ENCODE measurements at places on chromosomes 11 and 22. TPM values are rescaled to one million over a fixed set of nuclear protein-coding genes. Genes with fewer than 3 reads are reported as not detected.

GAL gene
- 0.28 TPM for total RNA-seq

LIF gene
- 2.0 TPM for total RNA-seq

STK33 gene
- 0.19 TPM for total RNA-seq

LRP4 gene
- 0.66 TPM for total RNA-seq

SAC3D1 gene
- 9.9 TPM for total RNA-seq

NPAS4 gene
- not detected for total RNA-seq

NLRP10 gene
- not detected for total RNA-seq

RTN4RL2 gene
- total RNA-seq: under 0.01 TPM

MS4A12 gene
- total RNA-seq: not detected

ROM1 gene
- total RNA-seq: 7.3 TPM

PICK1 gene
- total RNA-seq: 8.5 TPM

TMEM80 gene
- 6.2 TPM for total RNA-seq

MRGPRX4 gene
- total RNA-seq: not detected

MS4A14 gene
- total RNA-seq: not detected

CALCA gene
- not detected for total RNA-seq

ANKRD42 gene
- total RNA-seq: 8.4 TPM

CDC42BPG gene
- 0.18 TPM for total RNA-seq

NLRP14 gene
- total RNA-seq: 0.09 TPM

FAM181B gene
- not detected for total RNA-seq

ELP4 gene
- total RNA-seq: 13.2 TPM

BATF2 gene
- 0.75 TPM for total RNA-seq

SF3B2 gene
- total RNA-seq: 108 TPM

PRR5 gene
- total RNA-seq: 0.47 TPM

OR9G1 gene
- not detected for total RNA-seq

C11orf87 gene
- total RNA-seq: not detected

TRIOBP gene
- total RNA-seq: 105 TPM

VPREB1 gene
- total RNA-seq: not detected

PATE2 gene
- 0.09 TPM for total RNA-seq

TAF10 gene
- 50.7 TPM for total RNA-seq

CYB5R2 gene
- 0.90 TPM for total RNA-seq

PDGFD gene
- total RNA-seq: 6.0 TPM

OR52E8 gene
- total RNA-seq: not detected

DTX4 gene
- total RNA-seq: 0.18 TPM

EMID1 gene
- total RNA-seq: not detected

P2RX3 gene
- total RNA-seq: not detected

TRPM5 gene
- total RNA-seq: not detected

ZNF408 gene
- 4.5 TPM for total RNA-seq

GAB4 gene
- total RNA-seq: under 0.01 TPM

PLAAT3 gene
- 22.5 TPM for total RNA-seq

MMP13 gene
- total RNA-seq: not detected

EHD1 gene
- total RNA-seq: 121 TPM

LTO1 gene
- total RNA-seq: 14.3 TPM

ACAT1 gene
- 80.6 TPM for total RNA-seq

CHRM1 gene
- total RNA-seq: not detected

TNNT3 gene
- not detected for total RNA-seq

OR51I1 gene
- not detected for total RNA-seq
